ENCODE measurements at places on chromosomes 2 and 18.

DNA sequence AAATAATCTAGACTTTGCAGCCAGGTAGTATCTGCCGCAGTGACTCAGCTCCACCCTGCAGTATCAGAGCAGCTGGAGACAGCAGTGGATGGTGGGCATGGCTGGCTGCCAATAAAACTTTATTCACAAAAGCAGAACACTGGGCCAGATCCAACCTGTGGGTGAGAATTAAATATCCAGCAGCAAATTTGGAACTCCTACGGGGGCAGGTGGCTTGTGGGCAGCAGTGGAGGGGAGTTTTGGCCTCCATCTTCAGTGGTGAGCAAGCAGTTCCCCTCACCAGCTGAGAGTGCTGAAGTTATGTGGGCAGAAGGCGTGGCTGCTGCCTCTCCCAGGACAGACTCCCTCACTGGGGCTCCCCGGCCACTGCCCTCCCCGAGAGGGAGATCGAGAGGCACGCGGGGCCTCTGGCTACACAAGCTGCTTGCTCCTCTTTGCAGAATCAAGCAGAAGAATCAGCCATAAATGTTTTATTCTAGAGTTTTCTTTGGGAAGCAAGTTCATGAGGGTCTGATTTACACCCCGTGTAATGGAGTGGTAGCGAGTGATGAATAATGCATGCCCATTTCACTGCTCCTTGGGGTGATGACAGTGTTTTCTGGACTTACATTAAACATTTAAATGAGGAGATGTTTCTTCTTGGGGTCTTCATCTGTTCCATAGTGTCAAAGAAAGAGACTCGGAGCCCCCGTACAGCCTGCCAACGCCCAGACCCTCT, 204.3 kb downstream of the SEPTIN10 start:
- no peak for DNase-seq

- DNase-seq = no peak
These were observed 251.8 kb upstream of the NETO1 start for GRCh38 chr18:73119574-73119973.

GRCh38 chr18:9022397-9023155, 79.9 kb upstream of the NDUFV2 start:
- DNase-seq = no peak

DNA sequence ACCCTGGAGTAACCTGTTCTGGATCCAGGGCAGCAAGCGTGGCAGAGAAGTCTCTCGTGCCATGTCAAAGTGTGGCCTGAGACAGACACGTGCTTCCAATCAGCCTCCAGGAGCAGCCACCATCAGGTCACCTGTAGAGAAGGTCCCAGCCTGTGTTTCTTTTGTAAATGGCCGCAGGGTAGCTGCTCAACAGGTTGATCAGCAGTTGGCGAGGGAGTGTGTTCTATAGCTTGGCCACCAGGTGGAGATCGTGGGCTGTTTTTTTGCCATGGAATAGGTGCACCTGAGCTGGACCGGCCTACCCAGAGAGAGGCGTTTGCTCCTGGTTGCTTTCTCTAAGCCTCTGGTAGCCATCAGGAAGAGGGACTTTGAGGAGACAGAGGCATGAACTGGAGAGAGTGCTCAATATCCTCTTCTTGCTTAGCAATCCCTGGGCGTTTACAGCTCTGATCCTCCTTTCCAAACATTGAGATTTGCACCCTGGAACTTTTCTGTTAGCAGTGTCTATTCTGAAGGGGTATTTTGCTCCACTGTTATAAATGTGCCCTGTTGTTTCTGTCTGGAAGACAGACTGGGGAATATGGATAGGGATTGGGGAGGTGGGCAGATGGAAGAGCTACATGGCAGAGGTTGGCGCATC, 34.2 kb upstream of the EN1 start:
- peak; percentile 46 for DNase-seq

- no peak for DNase-seq
These were observed 69.9 kb downstream of the GLI2 start for GRCh38 chr2:120805602-120806001.

DNA sequence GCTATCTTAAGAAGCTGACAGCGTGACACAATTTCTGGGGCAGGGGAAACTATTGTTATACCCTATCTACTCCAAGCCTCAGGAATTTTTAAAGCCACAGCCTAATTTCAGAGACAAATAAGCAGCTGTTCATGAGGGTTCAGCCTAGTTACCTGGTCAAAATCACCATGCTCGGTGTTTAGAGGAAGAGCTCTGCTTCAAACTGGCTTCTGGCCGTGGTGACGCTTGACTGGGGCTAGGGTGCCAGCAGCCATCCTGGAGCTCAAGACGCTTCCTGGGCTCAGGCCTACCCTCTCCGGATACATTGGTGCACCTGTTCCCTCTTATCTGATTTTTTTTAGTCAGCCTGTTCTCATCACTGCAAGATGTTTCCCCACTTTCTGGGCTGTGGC, 41.7 kb downstream of the FRZB start:
- no peak for DNase-seq
